ENCODE measurements at places on chromosomes 7 and 10.

DNA sequence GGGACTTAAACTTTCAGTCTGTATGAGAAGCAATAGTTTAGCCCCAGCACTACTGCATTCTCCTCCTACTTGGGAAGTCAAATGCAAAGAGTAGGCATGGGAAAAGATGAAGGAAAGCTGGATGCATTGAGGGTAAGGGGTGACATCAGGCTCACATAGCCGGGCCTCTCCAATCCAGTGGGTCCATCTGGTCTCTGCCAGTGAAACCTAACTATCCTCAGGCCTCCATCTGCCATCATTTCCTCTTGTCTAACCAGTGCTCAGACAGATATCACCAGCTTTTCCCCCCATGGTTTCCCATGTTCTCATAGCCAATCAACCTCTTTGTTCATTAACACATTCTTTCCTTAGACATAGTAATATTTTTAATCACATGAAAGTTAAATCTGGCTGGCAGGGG, 118.3 kb downstream of the DGKI start:
- DNase-seq = no peak

DNA sequence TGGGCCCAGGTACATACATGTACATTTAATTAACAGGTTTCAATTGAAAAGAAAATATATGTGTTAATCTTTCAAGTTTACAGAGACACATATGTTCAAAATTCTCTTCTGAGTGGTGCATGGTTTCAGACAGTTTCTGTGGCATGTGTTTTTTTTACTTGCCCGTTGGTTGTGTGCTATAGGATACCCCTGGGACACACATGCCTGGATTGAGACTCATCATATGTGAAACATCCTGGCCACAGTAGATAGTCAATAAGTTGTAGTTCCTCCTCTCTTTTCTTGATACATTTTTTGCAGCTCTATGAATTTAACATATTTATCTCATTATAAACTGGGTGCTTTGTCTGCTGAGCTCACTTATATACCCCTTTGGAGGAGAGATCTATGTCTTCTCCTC, 207.8 kb upstream of the CTBP2 start:
- DNase-seq = no peak

DNA sequence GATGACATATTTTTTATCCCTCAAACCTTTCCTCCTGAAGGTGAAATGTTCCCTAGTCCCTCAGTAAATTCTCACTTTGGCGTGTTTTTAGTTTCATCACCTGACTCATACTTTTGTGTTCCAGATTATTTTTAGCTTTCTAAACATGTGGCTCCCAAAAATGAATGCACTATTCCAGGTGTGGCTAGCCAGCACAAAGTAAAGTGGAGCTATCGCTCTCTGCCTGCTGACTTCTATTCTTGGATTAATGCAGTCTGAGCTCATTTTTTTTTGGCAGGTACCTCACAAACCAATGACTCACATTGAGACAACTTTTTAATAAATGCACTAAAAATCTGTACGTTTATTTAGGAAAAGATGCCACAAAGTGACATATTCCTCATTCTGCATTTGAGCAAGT, 58.8 kb upstream of the LANCL2 start:
- DNase-seq = no peak

DNA sequence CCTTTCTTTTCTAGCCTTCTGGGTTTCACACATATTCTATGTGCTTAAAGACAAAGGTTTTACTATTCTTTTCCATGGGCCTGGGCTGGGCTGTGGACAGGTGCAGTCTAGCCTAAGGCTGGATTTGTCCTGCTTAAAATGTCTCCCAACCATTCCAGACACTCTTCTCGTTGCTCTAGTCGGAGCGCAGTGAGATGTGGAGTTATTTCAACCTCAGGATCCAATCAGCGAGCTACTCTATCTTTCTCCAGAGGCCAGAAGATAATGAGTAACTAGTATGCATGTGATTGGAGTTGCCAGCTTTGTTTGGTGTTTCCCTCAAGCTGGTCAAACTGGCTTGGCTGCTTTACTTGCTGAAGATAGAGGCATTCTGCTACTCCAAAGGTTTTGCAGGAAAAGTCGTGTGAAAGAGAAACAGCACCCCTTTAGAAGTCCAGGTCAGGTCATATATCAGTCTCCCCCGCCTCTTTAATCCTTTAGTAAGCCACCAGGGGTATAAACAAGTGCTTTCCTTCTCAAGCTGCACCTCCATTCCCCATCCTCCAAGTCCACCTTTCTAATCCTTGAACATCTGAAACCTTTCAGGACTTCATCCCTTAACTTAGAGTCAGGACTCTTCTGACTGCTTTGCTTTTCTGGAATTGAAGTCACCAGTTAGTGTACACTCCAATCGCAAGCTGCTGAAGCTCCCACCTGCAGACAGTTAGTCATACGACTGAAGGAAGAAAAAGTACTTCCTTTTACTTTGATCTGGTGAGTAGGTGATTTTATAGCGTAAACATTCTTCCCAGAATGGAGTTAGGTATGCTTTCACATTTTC, 78.8 kb downstream of the DNMBP start:
- DNase-seq = peak; percentile 25

DNA sequence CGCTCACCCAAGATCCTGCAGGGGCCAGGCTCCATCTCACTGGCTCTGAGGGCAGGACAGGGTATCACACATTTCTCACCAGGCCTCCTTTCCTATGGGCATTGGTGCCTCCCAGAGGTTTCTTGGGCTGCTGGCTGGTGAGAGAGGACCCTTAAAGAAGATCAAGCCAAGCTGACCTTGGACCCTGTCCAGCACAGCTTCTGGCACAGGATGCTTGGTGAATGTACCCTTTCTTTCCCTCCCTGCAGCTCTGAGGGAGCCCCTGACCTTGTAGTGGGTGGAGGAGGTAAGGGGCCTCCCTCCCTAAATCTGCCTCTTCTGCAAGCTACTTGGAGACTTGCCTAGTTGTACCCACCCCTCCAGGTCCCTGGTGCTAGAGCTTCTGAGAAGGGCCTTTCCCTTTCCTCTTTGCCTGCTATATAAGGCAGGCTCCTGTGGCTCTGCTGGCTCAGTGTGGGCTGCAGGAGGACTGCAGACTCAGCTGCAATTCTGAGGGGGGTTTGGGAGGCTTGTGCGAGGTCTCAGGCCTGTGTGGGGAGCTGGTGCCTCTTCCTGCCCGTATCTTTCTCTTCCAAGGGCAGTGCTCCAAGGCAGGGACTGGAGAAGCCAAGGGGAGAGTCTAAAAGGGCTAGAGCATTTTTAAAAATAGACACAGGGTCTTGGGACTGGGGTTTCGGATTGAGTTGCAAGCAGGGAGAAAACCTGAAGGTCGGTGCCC, 11.7 kb upstream of the TRIM8 start:
- no peak for DNase-seq

DNA sequence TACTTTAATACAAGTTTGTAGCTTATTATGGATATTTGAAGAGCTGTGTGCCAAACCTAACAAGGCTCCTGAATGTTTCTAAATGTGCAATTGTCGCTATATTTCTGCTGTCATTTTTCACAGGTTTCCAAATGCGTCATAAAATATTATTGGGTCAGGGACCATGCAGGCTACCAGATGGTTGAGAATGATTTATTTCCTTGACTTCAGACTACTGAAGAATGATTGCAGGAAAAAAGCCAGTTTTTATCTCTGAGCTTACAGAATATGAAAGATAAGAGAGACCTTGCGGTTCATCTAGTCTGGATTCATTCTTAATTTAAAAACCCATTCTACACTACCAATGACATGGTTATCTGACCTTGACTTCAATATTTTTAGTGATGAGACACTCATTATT, 55.2 kb downstream of the TSPAN12 start:
- DNase-seq = no peak

DNA sequence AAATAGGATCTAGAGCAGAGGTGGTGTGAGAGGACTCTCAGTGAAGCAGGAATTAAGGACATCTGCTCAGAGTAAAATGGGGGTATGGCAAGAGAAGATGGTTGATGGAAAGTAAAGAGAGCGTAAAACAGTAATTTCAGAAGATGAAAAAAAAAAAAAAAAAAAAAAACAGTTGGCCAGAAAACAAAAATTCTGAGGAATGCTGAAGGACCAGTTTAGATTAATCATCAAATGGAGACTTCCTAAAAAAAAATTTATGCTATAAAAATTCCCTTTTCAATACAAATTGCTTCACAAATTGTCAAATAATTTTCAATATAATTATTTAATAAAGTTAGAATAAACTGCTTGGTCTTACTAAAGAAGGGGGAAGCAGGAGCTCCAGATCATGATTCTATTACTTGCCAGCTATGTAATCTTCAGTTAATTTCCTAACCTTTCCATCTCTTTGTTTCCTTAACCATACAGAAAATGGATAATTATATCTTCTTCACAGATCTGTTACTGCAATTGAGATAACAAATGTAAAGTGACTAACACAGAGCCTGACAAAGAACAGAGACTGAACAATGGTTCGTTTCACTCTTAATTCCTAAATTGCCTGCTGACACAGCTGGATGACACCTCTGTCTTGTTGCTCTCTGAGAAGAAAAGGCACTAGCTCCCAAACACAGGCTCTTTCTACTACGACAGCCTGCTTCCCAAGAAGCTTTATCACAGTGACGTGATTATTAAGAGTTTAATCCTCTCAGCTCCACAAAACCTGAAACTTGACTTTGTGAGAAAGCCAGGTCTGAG, 64.9 kb upstream of the GPR22 start:
- DNase-seq = no peak

DNA sequence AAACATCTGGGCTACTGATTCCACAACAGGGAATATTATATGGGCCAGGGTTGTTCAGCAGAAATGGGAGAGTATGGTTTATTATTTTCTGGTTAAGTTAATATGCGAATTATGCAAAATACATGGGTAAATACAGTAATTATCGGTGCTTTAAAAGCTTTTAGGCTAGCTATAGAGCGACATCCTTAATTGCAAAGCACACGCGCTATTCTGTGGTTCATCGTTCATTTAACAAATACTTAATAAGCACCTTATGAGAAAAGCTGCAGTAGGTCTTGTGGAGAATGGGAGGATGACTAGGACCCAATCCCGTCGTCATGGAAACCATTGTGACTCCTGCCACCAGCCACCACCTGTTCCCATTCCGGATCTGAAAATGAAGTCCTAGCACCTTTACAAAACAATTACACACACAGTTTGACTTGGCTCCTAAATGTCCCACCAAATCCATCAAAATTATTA, 623 bp upstream of the CEP41 start:
- no peak for DNase-seq

- no peak for DNase-seq
Observed at GRCh38 chr10:52213321-52213752, 100.7 kb upstream of the DKK1 start.

GRCh38 chr7:19442016-19442785, 266.6 kb downstream of the POLR1F start:
- no peak for DNase-seq

DNA sequence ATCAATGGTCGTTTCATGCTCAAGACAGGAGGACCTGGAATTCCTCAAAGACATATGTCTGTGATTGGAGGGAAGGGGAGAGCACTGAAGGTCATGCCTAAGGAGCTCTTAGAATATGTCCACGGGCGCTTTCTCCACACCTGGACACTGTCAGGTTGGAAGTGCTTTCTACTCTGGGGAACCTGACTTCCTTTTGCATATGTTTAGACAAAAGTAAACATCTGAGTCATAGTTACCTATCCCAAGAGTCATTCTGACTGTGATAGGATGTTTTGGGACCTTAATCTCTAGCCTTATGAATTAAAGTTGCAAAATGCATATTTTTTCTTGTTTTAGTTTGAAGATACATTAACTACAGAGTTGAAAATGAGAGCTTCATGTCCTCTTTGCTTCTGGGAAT, 251.7 kb downstream of the KLF6 start:
- DNase-seq = no peak

GRCh38 chr7:71925663-71926062, 486.5 kb downstream of the CALN1 start:
- DNase-seq = no peak

GRCh38 chr10:95211606-95212279, 17.7 kb downstream of the ACSM6 start:
- no peak for DNase-seq

DNA sequence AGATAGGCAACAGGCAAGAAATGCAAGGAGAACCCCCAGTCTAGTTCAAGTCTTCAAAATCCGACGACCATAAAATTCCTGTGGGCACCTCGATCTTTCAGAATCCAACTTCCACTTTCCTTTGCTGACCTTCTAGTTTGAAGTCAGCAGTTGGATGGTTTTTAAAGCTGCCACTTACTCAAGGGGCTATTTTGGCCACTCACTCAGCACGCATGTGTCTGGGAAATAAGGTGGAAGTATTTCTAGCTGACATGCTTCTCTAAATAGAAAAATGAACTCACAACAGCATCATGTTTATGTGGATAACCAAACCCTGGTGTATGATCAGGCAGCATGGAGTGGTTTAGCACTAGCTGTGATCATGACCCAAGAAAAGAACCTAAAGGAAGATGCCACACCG, at the start of gene NRAP:
TSS of gene NRAP (minus strand) at position 134 of the 400 bp plus-strand sequence. CDS start 159 bp downstream, outside the sequence.
- DNase-seq = no peak

DNA sequence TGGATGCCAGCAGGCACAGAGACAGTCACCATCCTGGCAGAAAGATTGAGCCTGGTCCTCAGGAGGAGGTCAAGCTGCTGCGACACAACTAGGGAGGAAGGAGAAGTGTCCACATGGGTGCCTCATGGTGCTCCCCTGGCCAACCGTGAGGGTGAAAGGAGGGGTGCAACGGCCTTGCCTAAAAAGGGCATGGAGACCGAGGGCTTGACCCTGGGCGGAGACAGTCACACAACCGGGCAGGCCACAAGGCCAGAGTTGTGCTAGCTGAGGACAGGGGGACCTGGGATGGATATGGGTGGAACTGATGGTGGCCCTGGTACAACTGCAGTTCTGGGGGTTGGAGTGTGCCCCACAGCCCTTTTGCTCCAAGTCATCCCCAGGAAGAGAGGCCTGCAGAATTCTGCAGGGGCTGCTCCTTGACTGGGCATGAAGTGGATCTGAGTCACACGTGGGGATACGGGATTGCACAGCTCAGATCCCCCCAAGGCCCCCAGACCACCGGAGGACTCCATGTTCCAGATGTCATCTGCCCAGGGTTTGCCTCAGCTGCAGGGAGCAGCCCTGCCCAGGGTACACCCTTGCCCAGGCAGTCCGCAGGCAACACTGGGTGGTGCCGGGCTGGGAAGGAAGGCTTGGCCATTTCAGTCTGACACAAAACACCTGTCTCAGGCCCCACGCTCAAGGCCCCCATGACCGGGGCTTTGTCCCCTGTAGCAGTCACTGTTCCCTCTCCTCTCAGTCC, 602.3 kb upstream of the MGMT start:
- no peak for DNase-seq

DNA sequence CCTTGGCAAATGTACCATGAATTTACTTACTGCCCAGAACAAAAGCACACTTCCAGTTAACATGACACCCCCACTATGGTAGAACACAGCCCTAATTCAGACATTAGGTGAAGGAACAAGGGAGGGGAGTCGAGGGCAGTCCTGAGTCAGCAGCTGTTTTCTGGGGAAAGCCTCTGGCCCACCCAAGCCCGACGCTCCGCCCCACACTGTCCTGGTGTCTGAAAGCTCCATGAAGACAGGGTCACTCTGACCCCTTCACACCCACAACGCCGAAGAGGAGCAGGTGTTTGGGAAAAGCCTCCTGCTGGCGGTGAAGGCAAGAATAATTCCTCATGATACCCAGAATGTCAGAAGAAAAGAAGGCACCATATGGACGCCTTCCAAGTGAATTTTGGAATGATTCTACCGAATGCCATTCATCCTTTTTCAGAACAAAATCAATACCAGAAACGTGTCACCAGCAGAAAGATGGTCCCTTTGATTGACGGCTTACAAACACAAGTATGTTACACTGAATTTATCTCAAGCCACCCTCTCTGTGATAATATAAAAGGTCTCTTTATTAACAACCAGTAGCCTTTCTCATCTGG, 172.1 kb downstream of the DIP2C start:
- DNase-seq = no peak

- no peak for DNase-seq
Observed at GRCh38 chr10:113148071-113148825, 198.2 kb downstream of the TCF7L2 start.
